Thyroid gland (tissue), 4 donors: ENCODE measurements at places on chromosomes 11 and 22. TPM values are rescaled to one million over a fixed set of nuclear protein-coding genes. Genes with fewer than 3 reads are reported as not detected.

The BTG4 gene
- total RNA-seq = not detected

The OR52H1 gene
- 1.0 TPM for total RNA-seq

The JAML gene
- total RNA-seq = 2.5 TPM

The OR5B21 gene
- total RNA-seq = not detected

The ZBTB3 gene
- 17.1 TPM for total RNA-seq

The KCNJ4 gene
- total RNA-seq = not detected

GRCh38 chr22:27146866-27147633 lies 489.7 kb downstream of the MIAT start:
- H3K27ac ChIP-seq = no peak overlapping the region
- H3K36me3 ChIP-seq = no peaks in the 10 kb centered on the region
- DNase-seq = no peak
- peaks cover 5% of the 10 kb centered on the region for H3K4me1 ChIP-seq
- no peak overlapping the region for H3K4me3 ChIP-seq

DNA sequence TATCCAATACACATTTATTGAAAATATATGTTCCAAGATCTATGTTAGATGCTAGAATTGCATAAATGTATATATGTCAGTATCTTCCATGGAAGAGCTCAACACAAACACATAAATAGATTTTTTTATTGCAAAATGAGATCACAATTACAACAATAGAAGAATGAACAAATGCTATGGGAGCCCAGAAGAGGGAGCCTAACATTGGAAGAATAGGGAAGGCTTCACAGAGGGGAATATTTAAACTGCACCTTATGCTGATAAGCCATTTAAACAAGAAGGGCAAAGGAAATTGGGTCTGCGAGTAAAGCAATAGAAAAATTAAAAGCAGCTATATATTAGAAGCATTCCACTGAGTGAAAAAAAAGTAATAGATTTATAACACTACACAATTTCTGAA lies 96.1 kb upstream of the LRRC55 start:
- no peak for DNase-seq
- H3K4me1 ChIP-seq = no peaks in the 10 kb centered on the region
- H3K4me3 ChIP-seq = no peak overlapping the region
- H3K36me3 ChIP-seq = no peaks in the 10 kb centered on the region

GRCh38 chr11:130652671-130653335 lies 204.4 kb downstream of the ADAMTS15 start:
- H3K4me3 ChIP-seq = no peak overlapping the region
- no peaks in the 10 kb centered on the region for H3K36me3 ChIP-seq
- H3K4me1 ChIP-seq = peaks cover 66% of the 10 kb centered on the region

GRCh38 chr11:16380941-16381568 lies 24.7 kb upstream of the SOX6 start:
- DNase-seq = no peak
- no peaks in the 10 kb centered on the region for H3K27me3 ChIP-seq
- no peak overlapping the region for H3K4me3 ChIP-seq
- H3K27ac ChIP-seq = no peak overlapping the region

- peaks cover 24% of the 10 kb centered on the region for H3K36me3 ChIP-seq
- H3K4me1 ChIP-seq = peaks cover 17% of the 10 kb centered on the region
- H3K4me3 ChIP-seq = peak within 1 kb of the TSS; percentile 91
- H3K27me3 ChIP-seq = no peaks in the 10 kb centered on the region
- DNase-seq = no peak
These were observed at the start of gene DESI1 for GRCh38 chr22:41620589-41621098. Gene DESI1, minus strand, starts transcription at chr22:41621043. Its CDS starts 204 bp downstream, at chr22:41620839.

DNA sequence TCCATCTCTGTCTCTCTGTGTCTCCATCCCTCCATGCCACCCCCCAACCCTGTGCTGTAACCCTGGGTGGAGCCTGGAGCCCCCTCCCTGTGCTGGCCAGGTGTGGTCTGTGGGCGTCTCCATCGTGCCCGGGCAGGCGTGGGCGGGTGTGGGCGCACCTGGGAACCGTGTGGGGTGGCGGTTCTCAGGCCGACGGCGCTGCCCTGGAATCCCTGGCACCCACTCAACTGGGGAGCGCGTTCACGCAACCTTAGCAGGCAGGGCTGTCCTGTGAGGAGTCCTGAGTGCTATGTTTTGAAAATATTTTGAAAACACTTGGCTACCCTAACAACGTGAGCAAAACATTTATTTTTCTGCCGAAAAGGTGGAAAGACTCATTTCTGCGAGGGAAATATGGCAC lies 4.7 kb downstream of the TNNT3 start:
- H3K4me1 ChIP-seq = peaks cover 10% of the 10 kb centered on the region
- no peaks in the 10 kb centered on the region for H3K36me3 ChIP-seq
- H3K4me3 ChIP-seq = no peak overlapping the region
- peak; percentile 32 for DNase-seq

DNA sequence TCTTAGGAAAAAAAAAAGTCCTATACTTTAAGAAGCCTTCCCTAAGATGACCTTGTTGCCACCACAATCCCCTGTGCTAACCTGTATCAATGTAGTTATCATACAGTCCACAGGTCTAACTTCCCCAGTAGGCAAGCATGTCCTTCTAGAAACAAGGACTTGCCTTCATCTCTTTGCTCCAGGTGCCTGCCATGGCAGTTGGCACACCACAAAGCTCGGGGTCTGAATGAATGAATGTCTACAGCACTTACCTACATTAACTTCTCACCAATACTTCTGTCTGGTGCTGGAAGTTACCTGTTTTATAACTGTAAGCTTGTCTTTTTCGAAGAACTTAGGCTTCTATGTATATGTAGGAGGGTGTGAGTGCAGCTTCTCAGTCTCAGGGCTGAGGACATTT lies 23.4 kb downstream of the CLPB start:
- peak overlapping the region; percentile 83 for H3K27ac ChIP-seq
- no peaks in the 10 kb centered on the region for H3K27me3 ChIP-seq
- no peak for DNase-seq
- H3K4me1 ChIP-seq = peaks cover 33% of the 10 kb centered on the region
- H3K36me3 ChIP-seq = no peaks in the 10 kb centered on the region
- H3K4me3 ChIP-seq = no peak overlapping the region

- peaks cover 9% of the 10 kb centered on the region for H3K4me1 ChIP-seq
- no peaks in the 10 kb centered on the region for H3K27me3 ChIP-seq
- no peak overlapping the region for H3K27ac ChIP-seq
- no peak overlapping the region for H3K4me3 ChIP-seq
These were observed 75.9 kb downstream of the CADM1 start for GRCh38 chr11:115428306-115428705.

DNA sequence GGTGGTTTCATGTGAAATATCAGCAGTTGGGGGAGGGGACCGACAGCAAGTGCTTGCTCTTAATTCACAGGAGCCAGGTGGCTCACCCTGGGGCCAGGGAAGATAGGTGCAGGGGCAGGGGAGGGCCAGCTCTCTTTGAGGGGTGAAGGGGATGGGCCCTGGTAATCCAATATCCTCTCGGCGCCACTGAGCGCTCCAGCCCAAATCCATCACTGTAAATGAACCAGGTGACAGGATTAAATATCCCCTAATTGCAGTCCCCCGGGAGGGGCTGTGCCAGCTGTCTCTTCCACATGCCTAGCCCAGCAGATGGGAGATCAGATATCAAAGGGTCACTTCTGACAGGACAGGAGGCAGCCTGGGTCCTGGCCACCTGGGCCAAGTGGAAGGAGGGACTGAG lies 531.8 kb upstream of the CADM1 start:
- no peak overlapping the region for H3K27ac ChIP-seq
- H3K36me3 ChIP-seq = no peaks in the 10 kb centered on the region
- no peaks in the 10 kb centered on the region for H3K27me3 ChIP-seq
- DNase-seq = no peak
- no peak overlapping the region for H3K4me3 ChIP-seq

- H3K27ac ChIP-seq = no peak overlapping the region
- H3K36me3 ChIP-seq = no peaks in the 10 kb centered on the region
- H3K4me3 ChIP-seq = no peak overlapping the region
- no peaks in the 10 kb centered on the region for H3K27me3 ChIP-seq
- peaks cover 22% of the 10 kb centered on the region for H3K4me1 ChIP-seq
- no peak for DNase-seq
These were observed 109.2 kb downstream of the CSNK2A3 start for GRCh38 chr11:11243590-11244469.

DNA sequence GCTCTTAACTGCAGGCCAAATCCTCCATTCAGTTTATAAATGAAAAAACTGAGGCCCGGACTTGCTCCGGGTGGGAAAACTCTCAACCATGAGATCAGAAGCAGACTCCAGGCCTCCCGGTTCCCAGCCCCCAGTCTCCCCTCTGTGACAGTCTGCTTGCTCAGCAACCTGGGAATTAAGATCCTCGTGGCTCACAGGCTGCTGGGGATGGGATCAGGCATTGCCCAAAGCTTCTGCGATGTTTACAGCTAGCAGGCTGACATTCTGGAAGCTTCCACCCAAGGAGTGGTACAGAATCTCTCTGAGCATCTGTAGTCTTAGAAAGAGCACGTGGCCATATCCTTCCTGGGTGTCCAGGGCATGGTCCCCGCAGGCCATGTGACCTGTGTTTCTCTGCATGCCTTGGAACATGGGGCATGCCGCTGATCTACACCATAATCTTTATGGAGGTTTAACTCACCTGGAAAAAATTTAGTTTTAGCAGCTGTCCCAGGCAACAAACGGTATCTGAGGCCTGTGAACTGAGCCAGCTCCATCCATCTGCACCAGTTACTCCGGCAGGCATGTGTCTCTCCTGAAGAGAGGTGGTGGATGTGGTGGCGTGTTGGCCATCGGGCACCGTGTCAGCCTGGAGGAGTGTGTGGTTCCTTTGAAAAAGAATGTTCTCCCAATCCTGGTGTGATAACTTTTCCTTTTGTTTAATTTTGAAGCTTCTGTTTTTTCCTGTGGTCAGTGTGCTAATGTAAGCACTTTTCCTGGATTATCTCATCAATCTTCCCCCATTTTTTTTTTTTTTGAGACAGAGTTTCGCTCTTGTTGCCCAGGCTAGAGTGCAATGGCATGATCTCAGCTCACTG lies 7.9 kb downstream of the FBLN1 start:
- H3K4me1 ChIP-seq = peaks cover 10% of the 10 kb centered on the region
- no peak overlapping the region for H3K4me3 ChIP-seq
- H3K27me3 ChIP-seq = no peaks in the 10 kb centered on the region
- H3K36me3 ChIP-seq = no peaks in the 10 kb centered on the region

- H3K27me3 ChIP-seq = no peaks in the 10 kb centered on the region
- no peak overlapping the region for H3K4me3 ChIP-seq
- DNase-seq = no peak
- H3K27ac ChIP-seq = no peak overlapping the region
These were observed 755.8 kb downstream of the NTM start for GRCh38 chr11:132125988-132126871.

GRCh38 chr11:131678658-131679340 lies 308.4 kb downstream of the NTM start:
- H3K4me1 ChIP-seq = no peaks in the 10 kb centered on the region
- no peak overlapping the region for H3K27ac ChIP-seq
- H3K36me3 ChIP-seq = no peaks in the 10 kb centered on the region
- no peak overlapping the region for H3K4me3 ChIP-seq
- DNase-seq = no peak
- no peaks in the 10 kb centered on the region for H3K27me3 ChIP-seq

- no peaks in the 10 kb centered on the region for H3K36me3 ChIP-seq
- no peaks in the 10 kb centered on the region for H3K27me3 ChIP-seq
- no peak overlapping the region for H3K27ac ChIP-seq
- no peak for DNase-seq
- H3K4me1 ChIP-seq = peaks cover 23% of the 10 kb centered on the region
These were observed 18.3 kb upstream of the TALDO1 start for GRCh38 chr11:728901-729491.

GRCh38 chr11:130769782-130770535 lies 146.3 kb downstream of the SNX19 start:
- peaks cover 5% of the 10 kb centered on the region for H3K4me1 ChIP-seq
- H3K27me3 ChIP-seq = no peaks in the 10 kb centered on the region
- no peak for DNase-seq
- no peak overlapping the region for H3K4me3 ChIP-seq

DNA sequence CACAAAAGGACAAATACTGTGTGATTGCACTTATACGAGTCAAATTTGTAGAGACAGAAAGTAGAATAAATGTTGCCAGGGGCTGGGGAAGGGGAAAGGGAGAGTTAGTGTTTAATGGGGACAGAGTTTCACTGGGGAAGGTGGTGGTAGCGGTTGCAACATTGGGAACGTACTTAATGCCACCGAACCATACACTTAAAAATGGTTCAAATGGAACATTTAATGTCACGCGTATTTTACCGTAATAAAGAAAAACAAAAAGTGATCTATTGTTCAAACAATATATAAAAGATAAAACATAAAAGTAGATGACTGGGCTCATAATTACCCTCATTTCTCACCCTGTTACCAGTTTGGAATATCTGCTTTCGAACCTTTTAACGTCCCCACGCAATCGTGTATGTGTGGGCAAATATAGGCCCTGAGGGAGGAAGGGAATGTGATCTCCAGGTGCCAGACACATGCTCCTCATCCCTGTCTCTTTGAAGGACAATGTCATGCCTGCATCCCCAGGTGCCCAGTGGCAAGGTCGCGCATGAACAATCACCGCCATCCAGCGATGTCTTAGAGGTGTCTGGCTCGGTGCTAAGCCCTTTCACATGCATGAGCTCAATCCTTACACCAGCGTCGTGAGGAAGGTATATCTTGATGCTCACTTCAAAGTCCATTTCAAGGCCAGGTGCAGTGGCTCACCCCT lies 35.3 kb downstream of the LIF start:
- H3K4me1 ChIP-seq = peaks cover 23% of the 10 kb centered on the region
- DNase-seq = no peak
- H3K4me3 ChIP-seq = no peak overlapping the region

- no peak for DNase-seq
- H3K27me3 ChIP-seq = no peaks in the 10 kb centered on the region
- no peak overlapping the region for H3K4me3 ChIP-seq
- no peaks in the 10 kb centered on the region for H3K4me1 ChIP-seq
- no peak overlapping the region for H3K27ac ChIP-seq
These were observed 342.8 kb upstream of the MTNR1B start for GRCh38 chr11:92626624-92627023.

DNA sequence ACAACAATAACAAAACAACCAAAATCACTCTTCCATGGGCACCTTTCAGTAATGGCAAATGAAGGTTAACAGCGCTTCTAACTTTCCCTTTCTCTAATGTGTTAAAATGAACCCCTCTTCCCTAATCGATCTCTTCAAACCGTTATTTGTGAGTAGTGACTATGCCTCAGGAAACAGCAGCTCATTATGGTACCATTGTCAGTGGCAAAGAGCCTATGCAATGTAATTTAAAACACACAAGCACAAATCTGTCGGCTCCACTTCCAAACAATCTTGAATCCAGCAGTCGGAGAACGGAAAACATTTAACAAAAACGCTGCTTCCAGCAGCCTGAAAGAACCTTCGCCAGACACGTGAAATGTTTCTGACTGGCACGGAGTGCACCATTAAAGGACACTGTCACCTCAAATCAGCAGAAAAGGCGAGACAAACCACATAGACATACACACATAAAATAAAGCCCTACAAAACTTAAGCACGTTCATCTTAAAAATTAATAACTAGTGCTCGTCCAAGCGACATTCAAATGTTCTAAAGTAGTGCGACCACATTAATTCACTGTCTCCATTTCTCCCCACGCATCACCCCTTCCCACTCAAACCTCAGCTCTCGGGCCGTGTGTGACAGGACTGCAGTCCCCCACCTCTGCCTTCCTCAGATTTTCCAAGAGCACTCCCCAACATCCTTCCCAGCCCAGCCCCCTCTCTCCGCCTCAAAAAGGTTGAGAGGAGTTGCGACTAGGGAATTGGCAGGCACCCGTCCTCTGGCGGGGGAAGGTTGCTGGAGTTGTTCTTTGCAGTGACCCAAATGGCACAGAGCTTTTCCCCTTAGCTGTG lies 748 bp downstream of the RAB30 start:
- no peaks in the 10 kb centered on the region for H3K27me3 ChIP-seq
- H3K4me1 ChIP-seq = peaks cover 38% of the 10 kb centered on the region
- peak overlapping the region; percentile 93 for H3K27ac ChIP-seq
- H3K4me3 ChIP-seq = peak overlapping the region; percentile 22
- no peaks in the 10 kb centered on the region for H3K36me3 ChIP-seq
- peak; percentile 74 for DNase-seq

- peak overlapping the region; percentile 69 for H3K27ac ChIP-seq
- H3K4me1 ChIP-seq = peaks cover 49% of the 10 kb centered on the region
- no peak overlapping the region for H3K4me3 ChIP-seq
- no peaks in the 10 kb centered on the region for H3K36me3 ChIP-seq
These were observed 37.4 kb downstream of the PACSIN2 start for GRCh38 chr22:42977569-42977968.
